ENCODE measurements at places on chromosomes 2 and 18.

DNA sequence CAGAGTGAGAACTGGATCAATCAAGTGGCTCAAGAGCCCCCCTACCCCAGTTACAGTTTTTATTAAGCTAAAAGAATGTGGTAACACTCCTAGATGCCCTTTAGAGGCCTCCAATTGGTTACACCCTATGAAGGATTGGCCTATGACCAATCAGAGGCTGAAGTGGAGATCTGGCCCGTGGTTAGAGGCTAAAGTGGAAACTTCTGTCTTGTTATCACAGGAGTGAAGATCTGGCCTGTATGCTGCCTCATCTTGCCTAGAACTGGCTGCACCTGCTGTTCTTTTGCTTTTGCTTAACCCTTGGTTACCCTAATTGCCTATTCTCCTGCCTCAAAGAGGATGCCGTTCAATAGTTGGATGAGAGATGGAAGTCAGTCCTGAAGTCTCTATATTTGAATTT lies 100.1 kb upstream of the MAP2 start:
- no peak for DNase-seq

DNA sequence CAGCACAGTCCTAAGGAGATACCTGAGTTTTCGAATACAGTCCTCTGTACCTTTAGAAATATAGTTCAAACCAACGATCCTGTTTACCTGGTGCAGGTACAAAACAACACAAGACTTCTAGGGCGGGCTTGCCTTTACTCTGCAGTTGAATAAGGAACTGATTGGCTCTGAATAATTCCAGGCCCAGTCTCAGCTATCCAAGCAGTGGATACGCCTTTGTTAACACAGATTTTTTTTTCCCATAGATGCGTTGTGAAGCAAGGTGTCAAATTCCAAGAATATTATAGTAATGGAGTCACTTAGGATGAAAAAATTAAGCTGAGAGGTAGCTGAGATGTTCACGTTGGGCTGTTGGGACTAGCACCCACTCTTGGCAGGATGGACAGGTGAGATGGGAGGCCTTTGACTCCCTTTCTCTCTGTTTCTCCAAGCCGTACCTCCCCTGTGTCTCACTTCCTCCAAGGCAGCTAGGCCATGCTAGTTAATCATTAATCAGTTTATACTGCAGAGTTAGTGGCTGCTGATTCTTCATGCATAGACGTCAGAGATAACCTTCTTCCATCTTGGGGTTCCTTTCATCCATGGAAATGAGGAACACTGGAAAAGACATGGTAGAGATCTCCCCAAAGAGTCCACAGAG lies 380.8 kb upstream of the ACVR2A start:
- no peak for DNase-seq

DNA sequence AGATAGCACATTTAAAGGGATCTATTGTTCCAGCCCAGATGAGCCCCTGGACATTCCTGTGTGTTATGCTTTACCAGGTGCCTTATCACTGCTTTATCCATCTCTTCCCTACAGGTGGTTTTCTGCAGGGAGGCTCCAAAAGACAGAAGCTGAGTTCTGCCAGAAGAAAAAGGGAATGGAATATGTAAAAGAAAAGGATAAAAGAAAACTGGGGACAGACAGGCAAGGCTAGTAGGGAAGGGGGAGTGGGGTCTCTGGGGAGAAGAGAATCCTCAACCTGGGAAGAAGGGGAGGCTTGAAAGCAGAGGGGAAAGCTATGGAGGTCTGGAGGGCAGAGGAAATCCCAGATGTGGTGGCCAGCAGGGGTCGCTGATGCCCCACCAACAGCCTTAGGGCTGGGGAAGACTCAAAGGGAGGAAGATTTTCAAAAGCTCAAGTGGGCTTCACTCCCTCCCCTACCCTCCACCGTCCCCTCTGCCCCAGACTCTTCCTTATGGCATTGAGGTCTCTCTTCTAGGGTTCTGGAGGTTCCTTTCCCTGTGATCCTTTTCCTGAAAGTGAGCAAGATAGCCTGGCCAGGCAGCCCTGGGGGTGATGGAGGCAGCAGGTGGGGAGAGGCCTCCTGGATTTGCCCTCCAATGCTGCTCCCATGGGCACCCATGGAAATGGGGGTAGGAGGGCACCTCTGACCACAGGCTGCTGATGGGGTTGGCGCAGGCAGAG lies 178.1 kb upstream of the PKDCC start:
- DNase-seq: no peak

- DNase-seq: no peak
These were observed 142.1 kb upstream of the PKDCC start for GRCh38 chr2:41905597-41906337.

DNA sequence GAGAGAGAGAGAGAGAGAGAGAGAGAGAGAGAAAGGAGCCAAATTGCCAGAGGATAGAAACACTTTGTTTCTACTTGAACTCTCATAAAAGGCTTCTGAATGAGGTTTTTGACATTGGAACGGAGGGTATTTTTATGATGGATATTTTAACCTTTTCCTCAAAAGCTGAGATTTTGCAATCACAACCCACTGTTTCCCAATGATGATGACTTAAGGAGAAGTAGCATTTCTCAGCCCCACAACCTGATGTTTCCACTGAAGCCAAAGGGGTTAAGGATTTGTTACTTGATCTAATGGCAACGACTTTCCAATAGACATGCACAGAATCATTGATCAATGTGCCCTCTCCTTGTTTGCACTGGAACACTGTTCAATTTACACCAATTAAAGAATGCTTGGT lies 67.1 kb upstream of the POU3F3 start:
- no peak for DNase-seq

DNA sequence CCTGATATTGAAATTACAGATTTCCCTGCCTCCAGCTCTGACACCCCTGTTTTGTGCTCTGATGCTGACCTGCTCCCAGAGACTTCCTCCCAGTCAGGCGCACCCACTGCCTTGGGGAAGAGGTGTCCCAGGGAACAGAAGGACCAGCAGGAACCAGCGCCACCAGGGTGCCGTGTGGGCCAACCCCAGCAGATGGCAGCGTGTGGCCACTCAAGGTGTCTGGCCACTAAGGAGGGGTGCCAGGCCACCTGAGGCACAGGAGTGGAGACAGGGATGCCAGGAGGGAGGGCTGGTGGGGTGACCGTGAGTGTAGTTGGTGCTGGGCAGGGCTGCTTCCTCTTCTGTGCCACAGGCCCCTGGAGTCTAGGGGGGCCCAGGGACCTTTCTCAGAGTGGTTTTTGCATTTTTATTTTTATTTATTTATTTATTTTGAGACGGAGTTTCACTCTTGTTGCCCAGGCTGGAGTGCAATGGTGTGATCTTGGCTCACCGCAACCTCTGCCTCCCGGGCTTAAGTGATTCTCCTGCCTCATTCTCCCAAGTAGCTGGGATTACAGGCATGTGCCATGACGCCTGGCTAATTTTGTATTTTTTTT lies 56.0 kb downstream of the TEX44 start:
- DNase-seq: no peak

- no peak for DNase-seq
These were observed 2.7 kb downstream of the ZNF532 start for GRCh38 chr18:58867281-58867961.

DNA sequence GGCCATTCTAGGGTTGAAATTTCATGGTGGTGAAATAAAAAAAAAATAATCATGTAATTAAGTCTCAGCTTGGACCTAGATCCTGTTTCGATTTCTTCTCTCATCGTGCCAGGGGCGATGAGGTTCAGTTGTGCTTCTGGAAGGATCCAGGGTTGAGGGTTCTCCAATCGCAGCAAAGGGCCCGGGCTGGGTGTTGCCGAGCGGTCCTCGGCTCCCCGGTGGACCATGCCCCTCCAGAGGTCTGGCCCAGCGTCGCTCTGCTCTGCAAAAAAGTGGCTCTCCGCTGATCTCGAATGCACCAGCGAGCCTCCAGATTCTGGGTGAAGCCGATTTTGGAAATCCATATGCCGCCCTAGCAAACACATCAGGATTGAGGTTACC lies 39.0 kb downstream of the EN1 start:
- DNase-seq: no peak

DNA sequence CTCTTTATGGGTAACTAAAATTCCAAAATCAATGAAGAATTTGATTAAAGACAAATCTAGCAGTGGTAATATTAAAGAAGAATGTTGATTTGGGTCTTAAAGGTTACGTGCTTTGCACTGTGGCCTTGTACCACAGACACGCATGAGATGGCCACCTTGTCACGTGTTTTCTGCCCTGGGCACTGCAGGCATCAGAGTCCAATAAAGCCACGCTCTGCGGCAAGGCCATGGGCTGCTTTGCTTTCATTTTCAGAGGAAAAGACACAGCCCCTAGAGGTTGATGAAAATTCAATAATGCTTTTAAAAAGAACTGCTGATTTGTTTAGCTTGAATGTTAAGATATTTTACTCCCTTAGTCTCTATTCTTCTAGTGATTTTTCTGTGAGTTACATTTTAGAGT lies 30.4 kb downstream of the AOX1 start:
- DNase-seq: no peak

DNA sequence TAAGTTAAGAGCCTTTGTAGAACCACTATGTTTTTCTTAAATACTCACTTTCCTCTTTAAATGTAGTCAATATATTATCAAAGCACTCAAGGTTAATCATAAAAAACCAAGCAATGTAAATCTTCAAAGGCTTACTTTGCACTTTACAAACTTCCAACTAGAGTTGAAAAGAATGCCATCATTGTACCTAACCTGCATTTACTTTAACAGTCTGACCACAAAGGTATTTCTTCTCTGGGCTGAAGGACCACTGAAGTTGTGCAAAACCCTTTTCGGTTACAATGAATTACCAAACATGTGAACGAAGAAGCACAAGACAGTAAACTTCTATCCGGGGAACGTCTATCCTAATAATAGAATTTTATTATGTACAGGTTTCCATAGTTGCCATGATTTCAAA lies 3.0 kb downstream of the HNRNPLL start:
- no peak for DNase-seq

DNA sequence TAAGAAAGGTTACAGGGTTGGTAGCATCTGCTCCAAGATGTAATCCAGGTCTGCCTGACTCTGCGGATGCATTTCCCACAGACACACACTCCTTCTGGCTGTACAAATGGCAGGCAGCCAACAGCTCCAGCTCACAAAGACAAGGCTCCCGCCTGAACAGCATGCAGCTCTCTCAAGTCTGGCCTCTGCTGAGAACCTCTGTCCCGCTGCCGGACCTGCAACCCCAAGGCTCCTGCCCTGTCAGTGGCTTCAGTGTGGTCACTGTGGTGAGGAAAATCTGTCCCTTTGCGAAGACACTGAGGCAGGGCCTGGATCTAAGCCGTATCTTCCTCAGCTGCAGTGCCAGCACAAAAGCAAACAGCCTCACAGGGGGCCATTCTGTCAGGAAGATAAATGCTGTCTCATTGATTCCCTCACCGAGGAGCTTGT lies 469.3 kb upstream of the MEX3C start:
- DNase-seq: no peak

DNA sequence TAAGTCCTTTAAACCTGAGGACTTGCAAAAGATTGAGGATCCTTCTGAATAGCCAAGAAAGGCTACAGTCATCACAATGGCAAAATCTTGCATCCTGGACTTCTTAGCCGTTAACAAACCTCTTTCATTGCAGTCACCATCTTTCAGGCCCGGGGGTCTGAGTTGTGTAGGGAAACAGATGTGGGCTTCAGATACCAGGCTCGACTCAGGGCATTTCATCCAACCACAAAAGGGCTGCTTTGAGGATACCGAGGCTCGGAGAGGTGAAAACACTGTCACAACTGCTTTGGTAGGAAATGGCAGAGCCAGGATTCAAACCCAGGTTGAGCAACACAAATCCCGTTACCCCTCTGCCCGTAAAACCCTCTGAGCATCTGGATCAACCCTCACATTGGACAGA lies 147.4 kb downstream of the TFCP2L1 start:
- DNase-seq: no peak

Measured in skeletal muscle cell (primary cell).